NCI-H1105 treated with DMSO at 0.1 percent for 48 hours (cell line): ENCODE measurements at places on chromosomes 1 and 21.

DNA sequence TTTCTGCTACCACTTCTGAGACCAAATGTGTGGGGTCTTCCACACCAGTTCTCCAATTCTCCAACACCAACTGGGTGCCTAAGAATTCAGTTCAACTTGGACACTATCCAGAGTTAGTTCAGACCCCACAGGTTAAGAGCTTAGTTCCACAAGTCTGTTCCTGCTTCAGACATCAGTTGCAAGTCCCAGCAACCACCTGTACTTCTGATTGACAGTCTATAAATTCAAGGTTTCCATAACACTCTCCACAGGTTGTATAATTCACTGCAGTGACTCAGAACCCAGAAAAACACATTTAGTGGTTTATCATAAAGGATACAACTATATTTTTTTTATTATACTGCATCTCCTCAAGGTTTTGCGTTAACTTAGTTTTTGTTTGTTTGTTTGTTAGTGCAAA, 18.7 kb downstream of the AK5 start:
- DNase-seq, result no peak

DNA sequence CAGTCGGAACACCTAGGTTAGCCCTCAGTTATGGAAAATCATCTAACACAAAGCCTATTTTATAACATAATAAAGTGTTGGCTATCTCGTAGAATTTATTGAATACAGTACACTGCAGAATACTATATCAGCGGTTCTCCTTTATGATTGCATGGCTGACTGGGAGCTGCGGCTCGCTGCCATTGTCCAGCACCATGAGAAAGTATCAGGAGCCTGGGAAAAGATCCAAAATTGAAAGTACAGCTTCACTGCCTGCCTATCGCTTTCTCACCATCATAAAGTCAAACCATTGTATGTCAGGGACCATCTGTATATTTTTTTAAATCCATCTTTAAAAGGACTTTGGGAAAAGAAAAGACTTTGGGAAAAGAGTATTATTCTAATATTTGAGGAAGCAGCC, 111.9 kb upstream of the RAVER2 start:
- no peak for DNase-seq

- no peak for DNase-seq
These were observed 43.2 kb downstream of the OLIG1 start for GRCh38 chr21:33113131-33113530.

GRCh38 chr1:71270394-71270915, 189.6 kb upstream of the ZRANB2 start:
- DNase-seq, result peak; percentile 15

- peak; percentile 53 for DNase-seq
These were observed 68.4 kb downstream of the MACF1 start for GRCh38 chr1:39272798-39273469.

DNA sequence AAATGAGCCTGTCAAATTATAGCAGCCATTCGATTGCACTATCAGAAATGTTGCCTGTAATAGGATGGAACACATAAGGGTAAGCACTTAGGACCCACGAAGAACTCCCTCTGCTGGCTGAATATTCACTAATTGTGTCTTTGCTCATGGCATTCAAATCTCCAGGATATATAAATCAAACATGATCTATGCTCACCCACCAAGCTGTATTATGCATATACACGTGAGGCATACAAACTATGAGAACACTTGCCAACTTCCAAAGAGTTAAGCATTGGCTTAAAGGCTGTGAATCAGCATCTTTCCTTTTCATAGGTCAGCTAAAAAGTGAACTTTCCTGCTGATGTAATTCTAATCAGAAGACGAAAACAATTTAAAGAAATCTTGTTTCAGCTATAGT, 34.5 kb downstream of the TMPRSS15 start:
- peak; percentile 32 for DNase-seq

GRCh38 chr1:153929981-153930948, 7.5 kb upstream of the GATAD2B start:
- no peak for DNase-seq

GRCh38 chr21:43665879-43666278, 6.5 kb downstream of the RRP1B start:
- DNase-seq, result no peak

GRCh38 chr1:32014948-32015273, 1.2 kb downstream of the KHDRBS1 start:
- no peak for DNase-seq

- DNase-seq, result no peak
These were observed 165.3 kb upstream of the DPYD start for GRCh38 chr1:98086156-98086555.

GRCh38 chr1:241306125-241306790, 50.7 kb downstream of the RGS7 start:
- no peak for DNase-seq

- no peak for DNase-seq
These were observed 1.2 kb downstream of the PLA2G4A start for GRCh38 chr1:186829686-186830587.

DNA sequence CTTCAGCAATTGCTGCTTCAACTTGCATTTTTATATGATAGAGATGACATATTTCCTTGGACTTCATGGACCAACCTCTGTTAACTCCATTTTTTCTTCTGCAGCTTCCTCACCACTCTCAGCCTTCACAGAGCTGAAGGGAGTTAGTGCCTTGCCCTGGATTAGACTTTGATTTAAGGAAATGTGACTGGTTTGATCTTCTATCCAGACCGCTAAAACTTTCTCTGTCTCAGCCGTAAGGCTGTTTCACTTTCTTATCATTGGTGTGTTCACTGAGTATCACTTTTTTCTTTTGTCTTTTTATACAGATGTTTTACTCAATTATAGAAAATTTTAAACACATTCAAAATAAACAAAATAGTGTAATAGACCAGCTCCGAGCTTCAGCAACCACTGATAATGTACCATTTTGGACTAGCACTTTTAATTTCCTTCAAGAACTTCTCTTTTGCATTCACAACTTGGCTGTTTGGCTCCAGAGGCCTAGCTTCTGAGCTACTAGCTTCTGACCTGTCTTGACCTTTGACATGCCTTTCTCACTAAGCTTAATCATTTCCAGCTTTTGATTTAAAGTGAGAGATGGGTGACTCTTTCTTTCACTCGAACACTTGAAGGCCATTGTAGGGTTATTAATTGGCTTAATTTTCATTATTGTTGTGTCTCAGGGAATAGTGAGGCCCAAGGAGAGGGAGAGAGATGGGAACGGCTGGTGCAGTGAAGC, 9.3 kb downstream of the NEK7 start:
- no peak for DNase-seq

DNA sequence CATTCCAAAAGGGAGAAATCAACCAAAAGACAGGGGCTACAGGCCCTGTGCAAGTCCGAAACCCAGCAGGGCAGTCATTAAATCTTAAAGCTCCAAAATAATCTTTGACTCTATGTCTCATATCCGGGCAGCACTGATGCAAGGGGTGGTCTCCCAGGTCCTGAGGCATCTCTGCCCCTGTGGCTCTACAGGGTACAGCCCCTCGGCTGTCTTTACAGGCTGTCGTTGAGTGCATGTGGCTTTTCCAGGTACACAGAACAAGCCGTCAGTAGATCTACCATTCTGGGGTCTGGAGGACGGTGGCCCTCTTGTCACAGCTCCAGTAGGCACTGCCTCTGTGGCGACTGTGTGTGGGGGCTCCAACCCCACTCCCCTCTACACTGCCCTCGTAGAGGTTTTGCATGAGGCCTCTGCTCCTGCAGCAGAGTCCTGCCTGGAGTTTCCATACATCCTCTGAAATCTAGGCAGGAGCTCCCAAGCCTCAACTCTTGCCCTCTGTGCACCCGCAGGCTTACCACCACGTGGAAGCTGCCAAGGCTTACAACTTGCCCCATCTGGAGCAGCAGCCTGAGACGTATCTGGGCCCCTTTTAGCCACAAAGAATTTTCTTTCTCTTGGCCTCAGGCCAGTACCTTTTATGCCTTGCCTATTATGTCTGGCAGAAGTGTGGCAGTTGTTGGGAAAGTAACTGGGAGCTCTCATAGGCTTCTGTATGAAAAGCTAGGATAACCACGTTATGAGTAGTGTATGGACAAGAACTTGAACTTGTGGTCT, 52.5 kb downstream of the POU2F1 start:
- DNase-seq, result peak; percentile 74

GRCh38 chr1:45623972-45624371, at the start of gene CCDC17:
Gene CCDC17, minus strand, starts transcription at chr1:45624054. Its CDS starts 145 bp downstream, at chr1:45623909.
- no peak for DNase-seq

DNA sequence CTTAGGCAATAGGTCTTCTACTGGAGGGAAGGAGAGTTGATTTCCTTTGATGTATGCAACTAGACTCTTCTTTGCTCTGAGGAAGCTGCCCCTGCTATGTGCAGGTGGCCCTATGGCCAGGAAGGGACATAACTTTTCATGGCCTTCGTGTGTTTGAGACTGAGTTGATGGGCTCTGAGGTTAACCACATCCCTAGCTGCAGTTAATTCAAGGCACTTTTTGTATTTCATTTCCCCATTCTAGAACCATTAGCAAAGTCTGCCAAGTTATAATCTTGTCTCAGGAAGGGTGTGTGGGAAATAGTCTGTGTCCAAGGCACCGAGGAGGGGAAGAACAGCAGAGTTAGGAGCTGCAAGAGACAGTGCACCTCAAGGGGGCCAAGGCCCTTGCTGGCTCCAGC, 2.5 kb downstream of the FCRL4 start:
- DNase-seq, result no peak

DNA sequence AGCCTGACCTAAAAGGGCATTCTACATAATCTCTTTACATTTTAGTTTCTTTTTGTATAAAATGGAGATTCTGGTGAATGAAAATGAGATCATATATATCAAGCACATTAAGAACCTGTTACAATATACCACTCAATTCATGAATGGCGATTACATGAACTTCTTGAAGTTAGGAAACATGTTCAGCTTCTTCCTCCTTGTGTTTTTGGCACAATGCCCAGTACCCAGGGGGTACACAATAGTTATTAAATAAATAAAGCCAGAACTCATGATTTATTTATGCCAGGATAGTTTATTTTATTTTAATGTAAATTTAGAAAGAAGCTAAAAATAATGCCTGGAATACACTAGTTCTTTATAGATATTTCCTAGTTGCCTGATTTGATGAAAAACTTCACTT, 186.0 kb upstream of the PTGFR start:
- DNase-seq, result no peak

GRCh38 chr21:33971492-33972013, 55.9 kb upstream of the ATP5PO start:
- DNase-seq, result no peak

DNA sequence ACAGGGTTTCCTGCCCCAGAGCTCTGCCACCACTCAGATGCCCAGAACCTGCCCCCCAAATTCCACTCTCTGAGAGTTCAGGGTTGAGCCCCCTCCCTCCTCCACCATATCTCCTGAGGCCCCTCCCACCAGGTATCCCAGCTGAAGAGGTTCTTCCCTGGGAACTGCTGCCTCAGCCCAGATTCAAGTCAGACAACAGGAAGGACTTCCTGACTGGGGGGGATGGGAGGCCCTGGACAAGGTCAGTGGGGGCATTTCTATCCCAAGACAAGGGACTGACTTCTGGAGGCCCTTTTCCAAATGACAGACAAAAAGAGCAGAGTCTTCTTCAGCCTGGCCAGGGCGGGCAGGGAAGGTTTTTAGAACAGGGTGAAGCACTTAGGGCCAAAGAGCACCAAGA, 24.1 kb upstream of the TENT5B start:
- no peak for DNase-seq

DNA sequence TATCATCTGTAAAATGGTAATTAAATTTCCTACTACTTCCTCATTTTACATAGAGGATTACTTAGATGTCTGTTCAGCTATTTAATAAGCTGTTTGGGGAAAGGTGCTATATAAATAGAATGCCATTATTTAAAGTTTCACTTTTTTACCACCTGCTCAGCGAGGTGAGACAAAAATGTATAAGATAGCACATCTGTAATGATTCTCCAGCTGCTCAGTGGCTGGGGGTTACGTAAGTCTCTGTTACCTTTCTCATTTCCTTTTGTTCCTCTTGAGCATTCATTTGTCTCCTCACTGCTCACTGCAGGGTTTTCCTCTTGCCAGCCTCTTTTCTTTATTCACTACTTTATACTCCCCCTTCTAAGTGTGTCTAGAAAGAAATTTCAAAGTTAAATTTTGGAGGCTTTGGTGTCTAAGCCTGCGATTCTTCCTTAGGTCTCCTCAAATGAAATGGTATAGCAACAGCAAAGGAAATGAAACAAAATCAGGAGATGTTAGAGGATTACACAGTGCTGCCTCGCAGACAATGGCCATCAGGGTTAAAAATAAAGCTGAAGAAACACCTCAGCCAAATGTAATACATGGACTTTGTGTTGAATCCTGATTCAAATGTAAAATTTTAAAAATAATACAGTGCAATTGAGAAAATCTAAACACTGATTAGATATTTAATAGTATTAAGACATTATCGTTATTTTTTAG, 6.8 kb downstream of the RGS8 start:
- no peak for DNase-seq

DNA sequence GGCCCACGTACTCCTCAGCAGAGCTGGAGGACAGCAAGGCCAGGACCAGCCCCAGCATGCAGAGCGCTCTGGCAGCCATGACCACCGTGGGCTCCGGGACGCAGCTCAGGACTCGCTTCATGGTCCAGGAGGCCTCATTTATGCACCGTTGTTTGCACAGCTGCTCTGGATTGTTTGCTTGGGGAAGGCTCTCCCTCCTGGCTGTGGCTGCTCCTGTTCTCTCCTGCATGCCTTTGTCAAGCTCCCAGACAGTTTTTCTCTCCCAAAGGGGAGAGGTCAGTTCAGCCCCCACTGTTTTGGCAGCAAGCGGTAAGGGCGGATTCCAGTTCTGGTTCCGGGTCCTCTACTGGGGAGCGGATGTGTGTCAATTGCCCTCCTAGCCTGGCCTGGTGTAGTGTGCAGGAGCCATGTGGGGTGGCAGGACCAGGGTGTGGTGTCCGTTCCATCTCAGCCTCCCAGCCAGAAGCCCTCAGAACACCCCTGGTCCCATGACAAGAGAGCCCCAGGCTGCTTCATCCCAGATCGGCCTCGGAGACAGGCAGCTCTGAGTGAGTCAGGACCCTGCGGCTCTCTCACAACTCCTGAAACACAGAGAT, at the start of gene TFF3:
Gene TFF3 (minus strand): TSS at position 114 of the 596 bp plus-strand sequence. CDS start 35 bp downstream, at position 79.
- DNase-seq, result peak; percentile 91

GRCh38 chr1:156233426-156234127, 8.4 kb upstream of the BGLAP start:
- no peak for DNase-seq

DNA sequence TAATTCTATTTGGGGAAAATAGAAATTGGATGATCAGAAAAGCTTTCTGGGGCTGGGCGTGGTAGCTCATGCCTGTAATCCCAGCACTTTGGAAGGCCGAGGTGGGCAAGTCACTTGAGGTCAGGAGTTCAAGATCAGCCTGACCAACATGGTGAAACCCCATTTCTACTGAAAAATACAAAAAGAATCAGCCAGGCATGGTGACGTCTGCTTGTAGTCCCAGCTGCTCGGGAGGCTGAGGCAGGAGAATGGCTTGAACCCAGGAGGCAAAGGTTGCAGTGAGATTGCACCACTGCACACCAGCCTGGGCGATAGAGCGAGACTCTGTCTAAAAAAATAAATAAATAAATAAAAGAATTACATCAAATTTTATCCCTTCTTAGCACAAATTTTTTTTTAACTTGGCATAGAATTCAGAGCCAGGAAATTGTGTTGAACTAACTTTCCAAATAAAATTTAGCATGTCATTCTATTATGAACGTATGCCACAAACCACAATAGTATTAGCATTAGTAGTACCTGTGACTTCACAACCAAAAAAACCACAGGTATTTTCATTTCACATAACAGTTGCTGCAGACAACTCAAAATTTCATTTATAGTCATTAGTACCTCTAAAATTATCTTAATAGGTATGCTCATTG, 4.5 kb upstream of the ANKRD13C start:
- DNase-seq, result no peak

- DNase-seq, result peak; percentile 59
These were observed 6.0 kb upstream of the UBL4B start for GRCh38 chr1:110106013-110106941.
